Stimulated activated CD8-positive, alpha-beta memory T cell treated with anti-CD3 and anti-CD28 coated beads, Interleukin-4, amount 100 ng/mL, for 1 hour (primary cell): ENCODE measurements at places on chromosomes 4 and X.

GRCh38 chr4:76677571-76678326 is 220.2 kb downstream of the SOWAHB start:
- no peak for DNase-seq

- no peak for DNase-seq
Measured at GRCh38 chrX:148466292-148466691, 34.1 kb upstream of the AFF2 start.

GRCh38 chr4:142226014-142226413 is 589.6 kb downstream of the IL15 start:
- DNase-seq: no peak

DNA sequence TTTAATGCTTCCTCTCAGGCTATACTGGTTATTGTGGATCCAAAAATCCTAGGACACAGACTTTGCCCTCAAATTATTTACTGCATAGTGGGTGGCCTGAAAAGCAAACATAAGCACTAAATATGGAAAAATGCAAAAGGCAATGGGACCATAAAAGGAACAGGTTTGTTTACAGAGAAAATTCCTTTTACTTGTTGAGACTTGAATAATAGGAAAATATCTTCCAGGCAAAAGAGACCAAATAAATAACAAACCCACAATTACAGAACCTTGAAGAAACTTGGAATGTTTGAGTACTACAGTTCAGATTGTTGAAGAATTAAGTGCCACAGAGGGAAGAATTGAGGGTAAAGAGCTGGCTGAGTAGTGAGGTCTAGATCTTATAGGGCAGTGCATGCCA is 711.0 kb downstream of the C4orf33 start:
- DNase-seq: no peak

DNA sequence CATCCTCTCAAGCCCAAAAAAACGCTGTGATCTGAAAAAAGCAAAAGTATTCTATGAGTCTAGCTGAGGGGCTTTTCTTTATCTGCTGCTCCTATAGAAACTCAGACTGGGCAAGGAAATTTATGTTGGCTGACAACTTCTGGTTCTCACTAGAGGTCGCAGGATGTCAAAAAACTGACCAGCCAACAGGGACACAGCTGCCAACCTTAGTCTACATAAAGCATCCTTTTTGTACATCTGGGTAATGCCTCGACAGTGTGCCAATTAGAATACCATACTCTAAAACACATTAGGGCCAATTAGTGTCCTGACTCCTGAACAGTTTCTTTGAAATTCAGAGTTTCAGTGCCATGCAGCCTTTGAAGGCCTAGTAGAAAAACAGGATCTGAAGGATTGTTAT is 8.8 kb upstream of the TLL1 start:
- no peak for DNase-seq

DNA sequence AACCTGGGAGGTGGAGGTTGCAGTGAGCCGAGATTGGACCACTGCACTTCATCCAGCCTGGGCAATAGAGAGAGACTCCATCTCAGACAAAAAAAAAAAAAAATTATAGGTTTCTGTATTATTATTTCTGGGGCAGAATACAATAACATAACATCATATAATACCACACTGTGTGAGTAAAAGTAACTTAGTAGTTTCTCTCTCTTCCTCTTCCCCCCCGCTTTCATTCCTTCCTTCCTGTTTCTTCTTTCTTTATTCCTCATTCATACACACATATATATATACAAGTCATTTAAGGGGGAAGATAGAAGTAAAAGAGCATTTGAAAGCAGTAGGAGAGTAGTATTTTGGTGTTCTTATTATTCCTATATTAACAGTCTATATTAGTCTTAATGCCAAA is 55.9 kb upstream of the FHDC1 start:
- DNase-seq: no peak

DNA sequence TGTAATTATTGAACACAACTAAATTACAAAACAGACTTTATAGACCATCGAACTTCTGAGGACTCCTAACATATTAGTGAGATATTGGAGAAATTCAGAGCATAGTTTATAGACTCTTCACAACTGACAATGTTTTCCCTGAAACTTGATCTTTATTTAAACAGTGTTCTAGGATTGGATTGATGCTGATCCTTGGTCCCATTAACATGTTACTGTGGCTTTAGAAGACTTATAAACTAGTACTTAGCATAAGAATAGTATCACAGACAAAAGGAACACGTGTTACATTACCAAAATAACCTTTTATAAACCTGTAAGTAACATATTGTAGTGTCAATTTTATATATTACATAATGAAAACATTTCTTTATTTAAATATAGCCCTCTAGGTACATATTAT is 689.6 kb downstream of the CCSER1 start:
- no peak for DNase-seq

DNA sequence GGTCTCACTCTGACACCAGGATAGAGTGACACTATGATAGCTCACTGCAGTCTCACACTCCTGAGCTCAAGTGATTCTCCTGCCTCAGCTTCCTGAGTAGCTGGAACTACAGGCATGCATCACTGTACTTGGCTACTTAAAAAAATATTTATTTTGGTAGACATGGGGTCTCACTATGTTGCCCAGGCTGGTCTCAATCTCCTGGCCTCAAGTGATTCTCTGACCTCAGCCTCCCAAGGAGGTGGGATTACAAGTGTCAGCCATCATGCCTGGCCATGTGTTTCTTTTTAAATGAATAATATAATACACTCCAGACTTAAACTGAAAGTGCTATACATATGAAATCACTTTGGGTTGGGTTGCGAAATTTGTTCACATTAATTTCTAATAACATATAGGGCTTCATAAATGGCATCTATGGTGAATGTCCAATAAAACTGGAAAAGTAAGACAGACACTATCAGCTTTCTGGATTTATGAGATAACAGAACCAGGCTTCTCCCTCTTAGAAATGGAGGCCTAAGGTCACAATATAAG is 48.0 kb downstream of the SEC24D start:
- DNase-seq: no peak

GRCh38 chrX:27964432-27964831 is 16.8 kb downstream of the DCAF8L1 start:
- no peak for DNase-seq

DNA sequence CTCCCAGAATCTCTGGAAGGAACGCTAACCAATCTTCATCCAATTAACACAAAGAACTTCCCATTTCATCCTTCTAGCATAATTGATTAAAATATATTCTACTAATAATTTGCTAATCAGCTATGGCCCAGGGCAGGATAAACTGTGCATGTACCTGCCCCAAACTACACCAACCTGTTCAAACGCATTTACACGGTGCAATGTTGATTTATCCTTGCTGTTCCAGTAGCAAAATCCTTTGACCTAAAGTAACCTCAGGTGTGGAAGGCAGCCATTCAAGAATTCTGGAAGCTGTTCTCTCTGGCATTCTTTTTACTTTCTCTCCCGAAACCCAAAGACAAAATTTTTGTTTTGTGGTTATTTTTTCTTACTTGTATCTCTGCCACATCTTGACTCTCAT is 309.4 kb downstream of the ZNF674 start:
- no peak for DNase-seq

GRCh38 chrX:121832446-121832845 is 785.0 kb downstream of the GLUD2 start:
- DNase-seq: no peak

DNA sequence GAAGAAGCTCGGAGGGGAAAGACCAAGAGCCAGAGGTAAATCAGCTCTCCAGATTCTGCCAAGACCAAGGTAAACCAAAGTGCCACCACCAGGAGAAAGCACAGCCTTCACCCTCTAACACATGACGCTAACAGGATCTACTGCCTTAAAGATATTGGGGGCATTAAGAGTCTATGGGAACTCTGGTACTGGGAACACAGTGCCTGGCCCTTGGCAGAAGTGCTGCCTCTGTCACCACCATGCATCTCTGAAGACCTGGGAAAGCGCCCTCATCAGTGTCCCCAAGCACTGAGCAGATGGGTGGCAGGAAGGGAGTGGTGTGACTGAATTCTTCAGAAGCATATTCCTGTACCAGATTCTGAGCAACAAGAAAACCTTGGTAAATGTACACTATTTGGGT is 1.3 kb downstream of the QDPR start:
- no peak for DNase-seq

- no peak for DNase-seq
Measured at GRCh38 chr4:184039963-184040383, 134.9 kb downstream of the STOX2 start.

GRCh38 chr4:18917689-18918088 is 896.1 kb upstream of the LCORL start:
- no peak for DNase-seq

DNA sequence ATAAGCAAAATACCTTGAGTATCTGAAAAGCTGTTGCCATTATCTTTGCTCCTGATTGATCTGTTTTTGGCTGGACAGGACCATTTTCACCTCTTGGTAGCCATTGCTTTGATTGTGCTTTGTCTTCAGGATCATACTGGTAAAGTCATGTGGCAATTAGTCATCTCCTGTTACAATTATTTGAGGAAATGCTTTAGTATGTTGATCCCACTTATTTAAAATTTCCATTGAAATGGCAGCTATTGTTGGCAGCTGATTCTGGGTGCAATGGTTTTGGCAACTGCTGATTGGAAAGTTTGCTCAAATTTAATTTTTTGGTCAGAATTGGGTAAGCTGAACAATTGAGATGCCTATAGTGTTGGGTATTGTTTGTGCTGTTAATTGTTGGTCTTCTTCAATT is 238.3 kb upstream of the TLL1 start:
- no peak for DNase-seq

DNA sequence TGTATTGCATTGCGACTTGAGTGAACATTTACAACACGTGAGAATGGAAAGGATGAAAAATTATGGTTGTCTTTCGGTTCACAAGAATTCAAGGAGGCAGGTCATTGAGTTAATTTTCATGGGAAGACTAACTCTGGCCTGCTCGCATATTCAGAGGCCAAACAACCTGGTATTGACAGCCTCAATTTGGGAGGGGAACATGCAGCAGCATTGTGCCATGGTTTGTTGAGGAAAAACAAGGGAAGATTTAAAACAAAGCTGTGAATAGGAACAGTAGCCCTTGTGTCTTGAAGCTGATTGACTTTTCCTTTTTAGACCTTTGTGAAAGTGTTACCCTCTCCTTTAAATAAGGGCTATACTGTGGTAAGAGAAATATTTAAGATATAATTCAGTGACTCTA is 31.9 kb downstream of the FAT4 start:
- no peak for DNase-seq

GRCh38 chr4:15781427-15782095 is 3.4 kb downstream of the CD38 start:
- no peak for DNase-seq

GRCh38 chr4:68358988-68359387 is 9.1 kb upstream of the YTHDC1 start:
- no peak for DNase-seq

GRCh38 chrX:121028419-121028818 is 19.0 kb upstream of the GLUD2 start:
- DNase-seq: no peak

DNA sequence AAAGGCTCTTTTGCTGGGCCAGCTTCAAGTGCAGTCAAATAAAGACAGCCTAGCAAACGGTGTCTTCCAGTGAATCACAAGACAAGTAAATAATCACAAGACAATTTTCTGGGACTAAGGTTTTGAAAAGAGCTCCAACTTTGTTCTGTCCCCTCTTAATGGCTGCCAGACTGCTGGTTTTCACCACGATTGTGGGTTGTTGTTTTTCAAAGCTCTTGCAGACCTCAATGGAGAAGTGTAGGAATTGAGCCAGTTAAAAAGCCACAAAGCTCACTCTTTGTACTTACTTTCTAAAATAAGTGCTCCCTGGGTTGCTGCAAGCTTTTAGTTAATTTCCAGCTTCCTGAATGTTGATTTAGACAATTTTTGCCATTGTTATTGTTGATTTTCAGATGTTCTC is 405.8 kb upstream of the HTR2C start:
- DNase-seq: no peak
